ENCODE measurements at places on chromosomes 7 and 10.

DNA sequence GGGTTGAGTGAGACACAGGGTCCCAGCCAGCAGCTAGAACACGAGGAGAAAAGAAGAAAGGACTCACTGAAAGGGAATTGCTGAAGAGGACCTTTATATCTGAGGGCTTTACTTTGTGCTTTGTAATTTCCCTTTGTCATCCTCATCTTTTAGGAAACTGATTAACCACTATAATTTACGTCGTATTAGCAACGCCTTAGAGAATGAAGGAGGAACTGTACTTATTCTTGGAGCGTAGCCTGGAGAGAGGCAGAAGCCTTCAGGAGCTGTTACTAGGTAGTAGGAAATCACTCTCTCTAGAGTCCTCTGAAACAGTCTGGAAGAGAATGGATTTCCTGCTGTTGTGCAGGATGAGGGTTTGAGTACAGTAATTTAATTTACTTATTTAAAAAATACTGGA lies 101.0 kb upstream of the STEAP1B start:
- DNase-seq = no peak

GRCh38 chr7:142792593-142792992 lies 21.8 kb downstream of the PRSS2 start:
- DNase-seq = no peak

DNA sequence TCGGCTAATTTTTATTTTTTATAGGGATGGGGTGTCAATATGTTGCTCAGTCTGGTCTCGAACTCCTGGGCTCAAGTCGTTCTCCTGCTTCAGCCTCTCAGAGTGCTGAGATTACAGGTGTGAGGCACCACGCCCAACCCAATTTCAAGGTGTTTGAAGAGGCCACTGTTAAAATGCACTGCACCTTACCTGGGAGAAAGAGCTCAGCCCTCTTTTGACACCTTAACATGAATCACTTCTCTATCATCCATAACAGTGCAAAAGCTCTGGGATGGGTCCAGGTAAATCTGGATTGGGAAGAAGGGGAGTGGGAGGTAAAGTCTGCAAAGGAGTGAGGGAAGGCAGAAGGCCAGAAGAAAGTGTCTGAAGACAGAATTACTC lies 557 bp upstream of the ZNF282 start:
- DNase-seq = no peak

DNA sequence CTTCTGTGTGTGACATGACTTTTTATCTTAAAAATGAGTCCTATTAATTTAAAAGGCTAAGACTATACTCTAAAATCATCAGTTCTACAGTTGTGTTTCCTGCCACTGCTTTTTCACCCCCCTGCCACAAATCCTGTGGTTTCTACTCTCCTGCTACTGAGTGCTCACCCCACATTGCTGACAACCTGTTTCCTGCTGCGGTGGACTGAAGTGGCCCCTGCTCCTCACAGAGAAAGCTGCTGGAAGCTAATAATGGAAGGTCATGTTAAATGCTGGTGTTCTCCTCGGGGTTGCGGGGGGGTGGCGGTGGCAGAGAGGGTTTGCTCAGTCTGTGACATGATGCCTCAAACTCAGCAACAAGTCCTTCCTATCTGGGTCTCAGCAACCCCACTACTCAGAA lies 113.2 kb upstream of the INHBA start:
- DNase-seq = no peak

DNA sequence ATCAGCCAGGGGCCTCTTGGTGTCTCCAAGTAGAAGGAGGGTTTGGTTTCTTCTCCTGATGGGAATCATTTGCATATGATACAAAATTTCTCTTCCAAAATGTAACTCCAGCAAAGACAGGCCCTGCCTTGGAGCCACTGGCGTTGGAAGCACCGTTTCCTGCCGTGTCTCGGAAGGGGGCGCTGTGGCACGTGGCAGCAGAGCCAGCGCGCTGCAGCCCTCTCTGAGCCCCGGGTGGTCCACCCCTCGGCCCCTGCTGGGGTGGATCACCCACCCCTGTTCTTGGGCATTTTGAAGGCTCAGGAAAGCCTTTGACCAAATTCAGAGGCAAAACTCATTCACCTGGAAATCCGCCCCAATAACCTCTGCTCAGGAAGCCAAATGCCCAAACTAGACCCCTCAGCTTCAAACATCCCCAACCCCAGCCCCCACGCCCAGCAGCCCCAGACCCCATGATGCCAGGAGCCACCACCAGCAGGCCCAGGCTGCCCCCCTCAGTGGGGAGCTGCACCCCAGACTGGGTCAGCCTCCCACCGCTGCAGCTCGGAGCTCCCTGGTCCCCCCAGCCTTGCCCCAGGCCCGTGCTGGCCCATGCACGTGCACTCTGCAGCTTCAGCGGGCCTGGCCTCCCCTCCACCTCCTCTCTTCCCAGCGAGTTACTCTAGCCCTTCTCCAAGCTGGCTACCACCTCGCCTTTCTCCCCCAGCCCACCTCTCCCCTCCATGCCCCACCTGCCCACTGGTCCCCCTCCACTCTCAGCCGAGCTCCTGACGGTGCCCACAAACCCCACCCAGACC lies 29.5 kb upstream of the ELFN1 start:
- no peak for DNase-seq

GRCh38 chr10:26486990-26487850 lies 49.1 kb downstream of the APBB1IP start:
- DNase-seq = no peak

- DNase-seq = no peak
Observed at GRCh38 chr10:58262766-58263165, 4.9 kb downstream of the IPMK start.

DNA sequence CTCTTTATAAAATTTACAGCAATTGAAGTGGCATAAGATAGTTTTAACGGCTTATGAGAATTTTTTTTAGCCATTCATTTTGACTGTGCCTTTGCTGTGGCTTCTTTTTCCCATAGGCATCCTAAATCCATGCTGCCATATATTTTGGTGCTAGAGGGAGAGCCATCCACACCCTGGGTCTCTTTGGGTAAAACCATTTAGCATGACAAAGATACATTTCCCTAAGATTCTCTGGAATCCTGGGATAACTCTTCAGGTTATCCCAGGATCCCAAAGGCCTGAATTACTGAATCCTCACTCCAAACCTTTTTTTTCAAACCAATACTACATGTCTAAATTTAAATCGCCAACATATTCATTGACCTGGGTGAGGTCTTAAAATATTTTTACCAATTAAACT lies 28.9 kb downstream of the DNAJC12 start:
- no peak for DNase-seq

DNA sequence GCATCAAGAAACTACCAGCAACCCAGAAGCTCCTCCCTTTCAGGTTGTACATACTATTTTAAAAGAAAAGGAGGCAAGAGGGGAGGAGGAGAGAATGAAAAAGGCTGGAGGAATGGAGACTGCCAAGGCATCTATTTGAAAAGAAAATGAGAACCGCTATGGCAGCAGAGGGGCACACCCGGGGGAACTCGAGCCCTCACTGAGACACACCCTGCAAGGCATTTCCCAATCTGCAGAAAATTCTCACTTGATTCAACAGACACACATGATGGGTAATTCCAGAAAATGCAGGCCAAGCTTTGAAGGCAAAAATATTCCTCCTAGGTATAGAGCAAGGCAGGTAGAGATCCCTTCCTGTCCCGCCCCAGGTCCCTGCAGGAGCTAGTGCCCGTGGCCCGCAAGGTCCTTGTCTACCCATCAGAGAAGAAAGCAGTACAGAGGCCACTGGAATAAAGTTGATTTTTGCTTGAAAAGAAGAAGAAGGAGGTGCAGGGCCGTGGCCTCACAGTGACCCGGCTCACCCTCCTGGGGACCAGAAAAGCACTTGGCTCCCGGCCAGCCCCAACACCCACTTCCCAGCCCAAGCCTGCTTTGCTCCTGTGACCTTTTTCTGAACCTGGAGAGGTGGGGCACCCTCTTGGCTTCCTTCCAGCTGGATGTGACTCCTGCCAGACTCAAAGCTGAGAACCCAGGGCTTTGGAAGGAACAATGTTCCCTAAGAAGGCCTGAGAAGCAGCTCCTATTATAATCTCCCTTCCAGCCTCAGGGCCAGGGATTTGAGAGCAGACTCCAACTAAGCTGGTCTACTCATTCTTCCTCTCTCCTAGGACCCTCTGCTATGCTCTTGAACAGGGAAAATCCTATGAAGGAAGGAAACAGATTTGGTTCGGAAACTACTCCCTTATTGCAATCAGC lies 6.2 kb upstream of the PIK3CG start:
- peak; percentile 26 for DNase-seq

- no peak for DNase-seq
Observed at GRCh38 chr10:71939304-71939703, 24.9 kb upstream of the CHST3 start.

DNA sequence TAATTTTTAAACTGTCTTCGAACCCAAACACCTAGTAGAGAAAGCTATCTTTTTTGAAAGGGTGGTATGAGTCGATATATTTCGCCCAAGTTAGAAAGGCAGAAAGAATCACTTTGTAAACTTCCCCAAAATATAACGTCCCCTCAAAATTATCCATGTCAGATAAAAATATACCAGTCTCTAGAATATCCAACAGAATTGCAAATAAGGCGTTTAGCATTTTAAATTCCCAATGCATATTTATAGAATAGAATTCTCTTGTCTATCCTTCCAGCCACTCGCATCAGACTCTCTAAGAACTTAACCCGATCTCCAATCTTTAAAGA lies 2.1 kb downstream of the CTBP2 start:
- peak; percentile 26 for DNase-seq

DNA sequence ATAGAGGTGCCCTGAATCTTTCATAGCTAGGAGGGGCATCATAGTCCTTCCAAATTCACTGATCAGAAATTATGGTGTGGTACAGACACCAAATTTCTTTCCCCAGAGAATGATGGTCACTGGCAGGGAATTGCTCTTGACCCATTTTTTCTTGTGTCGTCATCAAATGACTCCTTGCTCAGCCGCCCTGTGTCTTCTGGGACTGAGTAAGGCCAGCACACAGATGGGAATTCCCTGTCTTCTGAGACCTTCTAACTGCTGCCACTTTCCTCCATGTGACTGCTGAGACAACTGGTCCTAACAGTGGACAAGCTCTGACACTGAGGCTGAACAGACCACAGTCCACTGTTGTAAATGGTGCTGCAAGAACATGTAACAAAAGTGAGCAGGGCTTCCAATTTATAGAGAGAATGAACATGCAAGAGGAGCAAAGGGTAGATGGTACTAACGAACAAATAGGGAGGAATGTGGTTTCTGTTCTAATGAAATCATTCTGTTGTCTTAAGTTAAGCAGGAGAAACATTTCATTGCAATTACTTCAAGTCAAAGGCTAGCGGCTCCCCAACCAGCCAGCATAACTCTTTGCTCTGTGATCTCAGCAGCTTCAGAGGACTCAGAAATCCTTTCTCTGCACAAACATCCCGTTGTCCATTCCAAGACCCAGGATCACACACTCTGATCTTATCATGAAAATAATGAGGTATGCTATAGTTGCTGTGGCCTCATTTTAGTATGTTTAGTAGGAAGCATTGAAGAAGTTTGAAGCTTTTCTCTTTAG lies 235.9 kb upstream of the PRSS1 start:
- no peak for DNase-seq

DNA sequence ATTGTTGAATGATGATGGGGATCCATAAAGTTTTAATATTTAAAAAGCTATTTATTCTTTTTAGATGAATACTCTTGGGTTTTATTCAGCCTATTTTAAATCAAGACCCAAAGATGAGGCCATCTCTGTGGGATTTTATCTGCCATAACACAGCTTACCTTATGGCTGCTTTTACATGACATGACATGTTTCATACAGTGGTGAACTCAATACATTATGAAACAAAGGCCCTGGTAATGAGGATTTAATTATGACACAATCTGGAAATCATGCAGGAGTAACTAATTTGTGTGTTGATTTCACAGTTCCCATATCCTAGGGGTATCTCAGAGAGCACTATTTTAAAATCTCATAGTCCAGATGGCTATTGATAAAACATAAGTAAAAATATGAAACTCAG lies 661.8 kb upstream of the FZD8 start:
- no peak for DNase-seq

DNA sequence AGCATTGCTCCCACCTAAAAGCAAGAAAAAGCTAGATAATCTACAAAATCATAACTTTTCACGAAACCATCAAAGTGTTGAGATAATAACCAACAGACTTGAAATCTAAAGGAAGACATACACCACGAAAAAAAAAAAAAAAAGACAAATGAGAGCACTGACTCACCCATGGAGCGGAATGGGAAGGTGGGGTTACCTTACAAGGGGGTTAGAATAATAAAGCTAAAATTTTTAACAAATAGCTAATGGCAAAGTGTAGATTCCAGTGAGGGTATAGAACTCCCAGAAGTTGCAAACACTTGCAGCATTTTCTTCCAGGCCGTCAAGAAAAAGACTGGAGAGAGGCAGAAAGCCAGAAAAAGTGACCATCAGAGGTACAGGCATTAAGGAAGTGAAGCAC lies 27.2 kb downstream of the IPMK start:
- peak; percentile 17 for DNase-seq

DNA sequence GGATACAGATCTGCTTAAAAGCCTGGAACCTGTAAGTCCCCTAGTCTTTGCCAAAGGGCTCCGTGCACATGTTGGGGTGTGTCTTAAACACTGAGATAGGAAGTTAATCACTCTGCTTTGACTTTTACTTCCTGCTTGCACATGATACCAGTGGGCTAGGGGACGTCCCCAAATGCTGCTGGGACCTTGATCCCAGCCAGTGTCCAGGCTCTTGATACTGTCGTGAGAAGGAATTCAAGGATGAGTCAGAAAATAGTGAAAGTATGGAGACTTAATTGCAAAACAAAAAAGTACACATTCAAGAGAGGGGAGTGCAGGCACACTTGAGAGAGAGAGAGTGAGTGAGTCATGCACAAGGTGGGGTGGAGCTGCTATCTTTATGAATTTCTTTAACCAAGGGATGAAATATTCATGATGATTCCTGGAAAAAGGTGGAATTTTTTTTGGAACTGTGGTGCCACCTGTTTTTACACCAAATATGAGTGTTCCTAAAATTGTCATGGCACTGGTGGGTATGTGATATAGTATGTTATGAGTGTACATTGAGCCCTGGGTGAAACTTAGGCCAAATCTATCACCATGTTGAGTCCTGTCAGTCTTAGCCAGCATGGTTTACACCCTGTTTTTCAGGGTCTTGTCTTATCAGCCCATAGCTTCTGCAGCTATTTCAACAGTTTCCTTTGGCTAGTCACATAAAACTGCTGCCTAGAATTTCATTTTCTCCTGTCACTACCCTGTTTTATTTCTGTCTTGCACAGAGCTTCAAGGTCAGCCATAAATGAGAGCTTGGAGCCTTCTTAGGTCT lies 88.3 kb upstream of the CYP26C1 start:
- DNase-seq = peak; percentile 58
